Hematopoietic multipotent progenitor cell (in vitro differentiated cells): ENCODE measurements at places on chromosomes 13 and 19. TPM values are rescaled to one million over a fixed set of nuclear protein-coding genes. Genes with fewer than 3 reads are reported as not detected.

PRX gene
- 2.2 TPM for total RNA-seq

ZNF442 gene
- 1.1 TPM for total RNA-seq

EID2B gene
- 7.5 TPM for total RNA-seq

FGF21 gene
- total RNA-seq = not detected

KCNC3 gene
- 0.27 TPM for total RNA-seq
